ENCODE measurements at places on chromosomes 6 and 20. TPM values are rescaled to one million over a fixed set of nuclear protein-coding genes. Genes with fewer than 3 reads are reported as not detected.
A peak's percentile ranks its signal among the peaks of the same experiment; 100 is the strongest.

FAM217A gene
- not detected for polyA plus RNA-seq

FAM209B gene
- polyA plus RNA-seq: not detected

DNA sequence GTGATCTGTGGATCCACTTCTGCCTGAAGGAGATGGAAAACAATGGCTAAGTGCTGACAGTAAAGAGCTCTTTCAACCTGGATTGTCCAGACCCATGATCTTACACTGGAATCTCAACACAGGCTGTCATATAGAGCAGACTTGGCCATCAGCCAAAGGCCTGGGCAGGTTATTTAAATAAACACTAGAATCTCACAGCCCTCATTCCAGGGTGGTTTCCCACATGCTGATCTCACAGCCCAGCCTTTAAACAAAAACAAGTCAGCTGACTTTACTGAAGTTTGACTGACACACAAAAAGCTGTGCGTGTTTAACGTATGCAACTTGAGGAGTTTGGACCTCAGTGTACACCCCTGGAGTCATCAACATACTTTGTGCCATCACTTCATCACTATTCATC is 28.4 kb downstream of the SYNDIG1 start:
- peak; percentile 42 for DNase-seq

GRCh38 chr20:56575157-56575556 is 42.1 kb downstream of the FAM209B start:
- DNase-seq: no peak

DNA sequence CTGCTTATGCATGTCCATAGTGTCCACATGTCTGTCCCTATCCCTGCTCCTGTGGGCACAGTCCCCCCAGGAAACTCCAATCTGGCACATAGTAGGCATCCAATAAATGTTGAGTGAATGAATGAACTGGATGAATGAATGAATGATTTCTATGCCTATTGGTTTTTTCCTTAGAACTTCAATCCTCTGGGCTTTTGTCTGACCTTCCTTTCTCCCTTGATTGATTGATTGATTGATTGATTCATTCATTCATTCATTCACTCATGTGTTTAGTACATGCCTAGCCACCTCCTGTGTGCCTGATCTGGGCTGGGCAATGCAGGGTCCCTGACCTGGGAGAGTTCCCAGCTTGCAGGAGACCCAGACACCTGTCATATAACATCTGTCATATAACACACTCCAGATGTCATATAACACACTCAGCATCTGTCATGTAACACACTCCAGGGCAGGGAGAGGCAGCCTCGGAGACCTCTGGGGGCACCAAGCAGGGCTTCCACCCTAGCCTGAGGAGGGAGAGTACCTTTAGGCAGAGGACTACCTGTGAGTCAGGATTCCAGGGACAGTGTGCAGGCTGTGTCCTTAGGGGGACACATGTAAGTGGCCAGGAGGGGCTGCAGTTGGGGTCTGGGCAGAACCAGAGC is 17.9 kb downstream of the VSTM2L start:
- no peak for DNase-seq

DNA sequence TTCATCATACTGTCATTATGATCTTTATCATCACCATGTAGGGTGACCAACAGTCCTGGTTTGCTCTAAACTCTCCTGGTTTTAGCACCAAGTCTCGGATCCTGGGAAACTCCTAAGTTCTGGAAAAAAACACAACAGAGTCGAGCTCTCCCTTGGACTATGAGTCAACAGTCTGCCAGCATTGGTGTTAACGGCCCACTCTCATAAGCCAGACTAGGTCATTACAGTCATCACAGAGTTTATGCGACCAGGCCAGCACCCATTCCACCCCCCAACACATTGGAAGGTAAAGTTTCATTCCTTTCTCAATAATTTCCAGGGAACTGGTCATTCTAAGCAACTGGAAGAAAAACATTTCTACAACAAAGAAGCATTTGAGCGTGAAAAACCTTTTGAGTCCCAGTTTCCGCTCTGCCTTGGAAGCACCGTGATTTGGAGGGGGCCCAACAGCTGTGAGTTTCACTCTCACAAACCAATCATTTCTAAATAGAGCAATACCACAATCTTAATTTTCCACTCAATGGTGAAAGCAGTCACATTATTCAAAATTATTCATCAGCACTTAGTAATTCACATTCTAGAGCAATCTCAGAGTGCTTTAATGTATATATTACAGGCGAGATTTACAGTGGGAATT is 445.0 kb downstream of the CDH26 start:
- no peak for DNase-seq

- DNase-seq: no peak
These were observed 44.8 kb downstream of the SPDEF start for GRCh38 chr6:34511214-34511914.

DNA sequence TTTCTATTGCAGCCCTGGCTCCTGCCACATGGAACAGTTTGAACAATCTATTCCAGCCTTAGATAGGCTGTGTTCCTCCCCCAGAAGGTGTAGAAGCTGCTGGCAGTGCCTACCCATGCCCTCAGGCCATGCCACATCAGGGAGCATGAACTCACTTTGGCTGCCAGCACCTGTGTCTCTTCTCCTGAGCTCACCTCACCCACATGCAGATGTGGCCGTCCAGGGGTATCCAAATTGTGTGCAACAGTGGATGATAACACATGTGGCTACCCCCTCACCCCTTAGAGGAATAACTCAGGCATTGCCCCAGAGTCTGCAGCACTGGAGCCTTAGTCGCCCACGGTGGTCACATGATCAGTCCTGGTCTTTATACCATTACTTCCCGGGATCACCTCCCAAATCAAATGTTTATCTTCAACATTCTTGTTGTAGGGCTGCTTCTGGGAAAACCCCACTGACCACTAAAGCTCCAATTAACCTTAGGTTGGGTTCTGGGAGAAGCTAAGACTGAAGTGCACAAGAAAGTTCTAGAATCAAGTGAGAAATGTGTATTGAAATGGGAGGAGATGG is 110.4 kb downstream of the BANF2 start:
- DNase-seq: peak; percentile 46

- DNase-seq: no peak
These were observed 1.2 kb downstream of the FOXA2 start for GRCh38 chr20:22582964-22583772.

All from sigmoid colon (tissue), 7 donors.